ENCODE measurements at places on chromosomes 5 and 9.

- DNase-seq, result no peak
These were observed 76.3 kb upstream of the TNFSF8 start for GRCh38 chr9:115006660-115007059.

DNA sequence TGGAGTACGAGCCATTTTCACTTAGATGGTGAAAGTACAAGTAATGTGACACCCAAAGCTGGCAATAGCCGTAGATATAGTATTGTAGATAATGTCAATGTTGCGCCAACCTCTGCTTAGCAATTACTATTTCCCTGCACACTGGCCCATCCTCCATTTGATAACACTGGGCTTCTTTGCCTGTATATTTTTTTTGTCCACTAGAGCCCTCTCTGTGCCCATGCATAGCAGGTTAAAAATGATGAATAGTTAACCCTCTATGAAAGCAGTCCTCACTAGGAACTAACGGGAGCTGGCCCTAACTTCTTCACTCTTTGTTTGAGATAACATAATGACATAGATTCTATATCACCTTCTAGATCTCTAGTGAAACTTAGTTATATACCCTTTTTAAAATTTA lies 416.8 kb downstream of the TUSC1 start:
- DNase-seq, result no peak

DNA sequence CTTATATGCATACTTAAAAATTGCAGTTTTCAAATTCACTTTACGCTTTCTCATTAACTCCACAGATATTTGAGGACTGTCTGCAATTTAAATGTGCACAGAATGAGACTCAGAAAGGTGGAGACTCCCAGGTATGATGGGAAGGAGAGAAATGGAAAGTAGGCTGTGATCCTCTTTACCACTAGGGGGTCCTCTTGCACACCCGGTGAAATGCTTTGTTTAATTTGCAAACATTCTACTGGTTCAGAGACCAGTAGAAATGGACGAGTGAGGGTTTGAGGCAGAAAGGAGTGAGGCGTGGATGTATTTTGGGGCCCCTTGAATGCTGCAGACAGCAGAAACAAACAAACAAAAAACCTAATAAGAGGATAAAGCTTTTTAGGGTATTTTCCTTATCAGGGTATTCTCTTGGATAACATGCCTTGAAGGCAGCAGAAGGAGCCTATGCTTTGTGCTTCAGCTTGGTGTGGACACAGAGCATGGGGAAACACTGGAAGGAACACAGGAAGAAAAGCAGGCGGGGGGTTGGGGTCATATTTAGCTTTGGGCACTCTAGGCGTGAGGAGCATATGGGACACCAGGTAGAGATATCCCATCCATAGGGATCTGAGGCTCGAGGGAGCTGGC lies 410.1 kb downstream of the DMRT2 start:
- no peak for DNase-seq

GRCh38 chr5:136028090-136028489 lies 698 bp upstream of the TGFBI start:
- no peak for DNase-seq

GRCh38 chr5:31630931-31631330 lies 8.0 kb upstream of the PDZD2 start:
- DNase-seq, result no peak

DNA sequence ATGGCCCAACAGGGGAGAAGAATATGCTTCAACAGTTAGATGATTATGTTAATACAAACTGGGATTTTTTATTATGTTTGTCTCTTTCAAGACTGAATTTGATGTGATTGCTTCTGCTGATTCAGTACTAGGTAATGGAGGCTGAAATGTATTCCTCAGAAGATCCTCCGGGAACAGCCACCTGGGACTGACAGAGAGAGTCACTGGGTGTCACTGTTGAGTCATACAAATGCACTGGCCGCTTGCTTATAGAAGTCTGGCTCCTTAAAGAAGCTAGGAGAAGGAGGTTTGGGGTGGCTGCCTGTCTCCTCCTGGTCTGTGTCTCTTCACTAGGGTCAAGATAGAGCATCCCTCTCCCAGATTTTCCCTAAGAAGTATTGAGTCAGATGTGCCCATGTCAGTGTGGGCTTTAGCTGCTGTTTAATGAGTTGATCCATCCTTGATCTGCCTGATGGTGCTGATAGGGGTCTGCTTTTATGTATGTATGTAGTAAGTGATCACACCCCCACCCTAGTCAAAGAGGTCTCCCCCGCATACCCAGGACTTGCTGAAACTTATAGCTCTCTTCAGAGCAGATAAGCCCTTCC lies 773.4 kb downstream of the BRINP1 start:
- peak; percentile 5 for DNase-seq

- DNase-seq, result no peak
These were observed at the start of gene HSPB3 for GRCh38 chr5:54455413-54456157. Gene HSPB3, plus strand, starts transcription at chr5:54455699. Its CDS starts 91 bp downstream, at chr5:54455790.

DNA sequence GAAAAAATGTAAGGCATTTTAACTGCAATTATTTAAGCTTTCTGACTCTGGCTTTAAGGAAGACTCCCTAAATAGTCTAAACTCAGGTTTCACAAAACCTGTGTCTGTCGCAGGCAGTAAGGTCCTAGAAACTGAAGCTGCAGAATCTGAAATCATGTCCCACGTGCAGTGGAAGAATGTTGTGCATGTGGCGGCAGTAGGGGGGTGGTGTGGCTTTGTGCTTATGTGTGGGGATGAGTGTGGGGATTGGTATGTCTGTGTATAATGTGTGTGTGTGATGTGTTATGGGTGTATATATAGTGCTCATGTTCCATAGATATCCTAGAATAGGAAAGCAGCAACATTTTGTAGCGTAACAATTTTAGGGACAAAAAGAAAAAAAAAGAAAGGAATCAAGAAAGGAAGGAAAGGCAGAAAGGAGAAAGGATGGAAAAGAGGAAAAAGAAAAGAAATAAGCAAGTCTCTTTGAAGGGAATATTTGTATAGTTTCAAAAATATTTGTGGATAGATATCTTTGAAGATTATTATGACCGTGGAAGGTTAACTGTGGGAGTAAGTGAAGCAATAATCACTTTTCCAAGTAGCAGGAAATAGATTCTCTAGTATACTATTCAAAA lies 6.6 kb downstream of the ANKDD1B start:
- no peak for DNase-seq

DNA sequence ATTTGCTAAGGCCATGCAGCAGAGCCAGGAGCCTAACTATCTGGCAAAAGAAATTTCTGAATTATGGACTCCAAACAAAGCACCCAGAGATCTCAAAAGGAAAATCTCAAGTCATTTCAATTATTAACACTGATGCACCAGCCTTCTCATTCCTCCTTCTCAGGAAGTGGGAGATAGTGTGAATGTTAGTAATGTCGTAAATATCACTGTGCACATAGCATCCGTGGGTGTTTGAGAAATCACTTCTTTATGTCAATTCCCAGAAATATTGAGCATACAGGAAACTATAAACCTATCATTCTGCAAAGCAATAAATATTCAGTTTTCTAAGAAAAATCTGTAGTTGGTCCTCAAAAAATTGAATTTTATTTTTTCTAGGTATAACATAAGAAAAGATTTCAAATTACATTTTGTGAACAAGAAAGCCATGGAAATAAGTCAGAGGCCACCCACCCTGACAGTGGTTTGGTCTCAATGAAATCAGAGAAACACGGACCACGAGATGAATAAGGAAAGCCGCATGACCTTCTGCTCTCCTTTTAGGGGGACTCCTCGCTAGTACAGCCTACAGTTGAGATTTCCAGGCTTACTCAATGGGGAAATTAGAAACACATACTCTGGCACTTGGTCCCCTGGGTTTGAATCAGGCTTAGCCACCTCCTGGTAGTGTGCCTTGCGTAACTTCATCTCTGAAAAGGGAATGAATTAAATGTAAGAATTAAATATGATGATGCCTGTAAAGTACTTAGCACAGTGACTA lies 120.6 kb downstream of the DIRAS2 start:
- no peak for DNase-seq

DNA sequence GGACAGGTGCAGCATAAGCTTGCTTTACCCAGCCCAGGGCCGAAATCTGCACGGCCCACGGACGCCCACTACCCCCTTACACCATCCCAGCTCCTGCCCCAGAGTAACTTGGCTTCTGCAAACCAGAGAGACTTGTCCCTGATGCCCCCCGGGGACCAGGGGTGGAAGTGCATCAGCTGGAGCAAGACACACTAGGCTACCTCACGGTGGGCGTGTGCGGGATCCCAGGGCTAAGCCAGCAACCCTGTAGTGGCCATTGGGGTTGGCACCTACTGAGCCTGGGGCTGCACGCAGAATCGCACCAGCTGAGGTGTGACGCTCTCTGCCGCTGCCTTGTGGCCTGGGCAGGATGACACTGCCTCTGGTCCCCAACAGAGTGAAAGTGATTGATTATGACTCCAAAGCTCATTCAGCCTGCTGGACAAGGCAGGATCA lies 6.1 kb upstream of the ZNF79 start:
- no peak for DNase-seq

- DNase-seq, result no peak
These were observed 68.9 kb downstream of the PTCH1 start for GRCh38 chr9:95447660-95448420.

DNA sequence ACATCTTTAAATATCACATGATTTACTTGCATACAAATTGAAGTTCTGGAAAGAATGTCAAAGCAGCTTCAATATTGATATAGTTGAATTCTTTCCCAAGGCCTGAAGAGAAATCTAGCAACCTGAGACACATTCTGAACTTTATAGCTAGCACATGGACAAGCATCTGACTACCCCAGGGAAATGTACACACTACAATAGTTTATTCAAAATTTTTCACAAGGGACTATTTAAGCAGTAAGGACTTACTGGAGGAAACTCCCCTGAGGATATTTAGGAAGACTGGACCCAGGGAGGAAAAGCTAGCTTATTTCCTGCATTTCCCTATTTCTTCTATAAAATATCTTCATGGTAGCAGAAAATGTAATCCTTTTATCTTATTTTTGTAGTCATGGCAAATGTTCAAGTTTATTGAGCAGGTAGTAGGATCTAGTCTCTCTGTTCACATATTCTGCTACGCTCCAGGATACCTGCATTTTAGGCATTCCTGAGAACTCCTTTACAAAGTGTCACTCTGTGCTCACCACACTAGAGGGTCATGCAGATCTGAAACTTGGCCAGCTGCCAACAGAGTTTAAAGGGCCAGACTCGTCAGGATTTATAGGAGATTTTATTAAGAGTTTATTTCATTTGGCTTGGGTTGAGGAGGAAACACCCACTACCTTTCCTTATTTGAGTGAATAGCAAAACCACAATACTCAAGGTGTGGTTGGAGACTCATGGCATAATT lies 348.4 kb upstream of the FTMT start:
- DNase-seq, result peak; percentile 36

DNA sequence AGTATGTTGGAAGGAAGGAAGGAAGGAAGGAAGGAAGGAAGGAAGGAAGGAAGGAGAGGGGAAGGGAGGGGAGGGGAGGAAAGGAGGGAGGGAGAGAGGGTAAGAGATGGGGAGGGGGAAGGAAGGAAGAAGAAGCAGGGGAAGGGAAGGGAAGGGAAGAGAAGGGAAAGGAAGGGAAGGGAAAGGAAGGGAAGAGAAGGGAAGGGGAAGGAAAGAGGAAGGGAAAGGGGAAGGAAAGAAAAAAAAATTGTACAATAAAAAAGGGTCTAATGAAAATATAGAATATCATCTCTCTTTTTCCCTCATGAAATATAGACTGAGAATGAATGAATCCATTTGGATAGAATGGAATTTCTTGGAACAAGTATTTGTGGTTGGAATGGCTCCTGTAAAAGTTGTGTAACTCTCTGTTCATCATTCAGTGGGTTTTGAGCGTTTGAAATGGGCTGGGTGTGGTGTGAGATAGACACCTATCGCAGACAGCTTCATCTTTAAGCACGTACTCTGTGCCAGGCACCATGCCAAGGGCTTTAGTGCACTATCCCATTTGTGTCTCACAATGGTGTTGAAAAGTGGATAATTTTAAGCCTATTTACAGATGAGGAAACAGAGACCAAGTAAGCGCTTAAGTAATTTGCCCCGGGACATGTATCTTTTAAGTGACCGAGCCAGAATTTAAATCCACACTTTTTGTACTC lies 11.6 kb upstream of the PAPPA start:
- no peak for DNase-seq

DNA sequence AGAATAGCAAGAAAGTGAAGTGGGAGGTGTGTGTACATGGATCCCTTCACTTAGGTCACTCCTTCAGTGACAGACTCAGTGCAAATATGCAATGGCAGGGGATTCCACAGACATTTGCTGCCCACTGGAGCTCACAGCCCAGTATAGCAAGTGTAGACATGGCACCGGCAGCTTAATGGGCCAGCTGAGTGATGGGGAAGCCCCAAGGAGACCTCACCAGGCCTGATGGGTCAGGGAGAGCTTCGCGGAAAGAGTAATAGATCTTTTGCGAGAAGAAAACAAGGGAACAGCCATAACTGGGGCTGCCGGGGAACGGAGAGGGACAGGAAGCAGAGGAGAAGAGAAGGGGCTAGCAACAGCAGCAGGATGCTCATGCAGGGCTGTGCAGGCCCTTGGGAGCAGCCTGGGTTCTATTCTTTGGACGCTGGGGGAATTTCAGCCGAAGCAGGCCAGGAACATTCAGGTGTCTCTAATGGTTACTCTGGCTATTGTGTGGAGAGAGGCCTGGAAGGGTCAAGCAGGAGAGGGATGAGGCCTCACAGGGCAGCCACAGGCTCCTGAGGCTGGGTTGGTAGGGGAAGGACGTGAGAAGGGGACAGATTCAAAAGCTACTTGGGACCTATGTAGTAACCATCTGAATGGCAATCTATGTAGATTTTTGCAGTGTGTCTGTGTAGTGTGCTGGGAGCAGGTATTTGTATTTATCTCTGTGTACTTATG lies 27.0 kb downstream of the TCF7 start:
- no peak for DNase-seq

DNA sequence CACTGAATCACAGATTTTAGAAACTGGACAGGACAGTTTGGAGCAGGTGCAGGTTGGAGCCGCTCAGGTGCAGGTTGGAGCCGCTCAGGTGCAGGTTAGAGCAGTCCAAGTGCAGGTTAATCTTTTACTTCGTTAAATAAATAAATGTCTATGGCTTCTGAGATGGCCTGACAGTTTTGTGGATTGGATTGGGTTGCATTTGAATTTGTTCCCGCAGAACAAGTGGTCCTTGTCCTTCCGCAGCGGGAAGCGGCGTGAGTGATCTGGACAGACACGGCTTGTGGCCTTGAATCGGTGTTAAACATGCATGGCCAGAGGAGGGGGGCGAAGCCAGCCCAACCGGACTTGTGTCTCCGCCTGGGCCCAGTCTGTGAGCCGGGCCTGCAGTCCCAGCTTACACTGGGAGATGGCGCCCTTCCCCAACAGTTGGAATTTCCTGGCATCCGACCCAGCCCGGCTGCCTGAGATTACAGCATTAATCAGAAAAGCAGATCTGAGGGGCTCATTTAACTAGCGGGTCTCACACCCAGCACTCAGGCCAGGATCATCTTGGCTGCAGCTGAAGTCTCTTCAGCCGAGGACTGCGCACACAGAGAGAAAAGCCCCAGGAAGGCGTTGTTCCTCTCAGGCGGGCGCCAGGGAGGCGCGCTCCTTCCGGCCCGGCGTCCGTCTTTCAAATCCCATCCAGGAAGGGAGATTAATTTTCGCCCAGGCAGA lies 1.5 kb upstream of the OLFM1 start:
- DNase-seq, result peak; percentile 84

GRCh38 chr9:88006511-88007290 lies 32.4 kb upstream of the CDK20 start:
- no peak for DNase-seq

- DNase-seq, result no peak
These were observed 6.7 kb upstream of the PHF2 start for GRCh38 chr9:93569621-93570174.

- DNase-seq, result no peak
These were observed 9.0 kb upstream of the ZSWIM6 start for GRCh38 chr5:61322738-61323725.

All from prostate gland (tissue), 2 donors.